NCI-H460 (cell line): ENCODE measurements at places on chromosomes 11 and 22.

DNA sequence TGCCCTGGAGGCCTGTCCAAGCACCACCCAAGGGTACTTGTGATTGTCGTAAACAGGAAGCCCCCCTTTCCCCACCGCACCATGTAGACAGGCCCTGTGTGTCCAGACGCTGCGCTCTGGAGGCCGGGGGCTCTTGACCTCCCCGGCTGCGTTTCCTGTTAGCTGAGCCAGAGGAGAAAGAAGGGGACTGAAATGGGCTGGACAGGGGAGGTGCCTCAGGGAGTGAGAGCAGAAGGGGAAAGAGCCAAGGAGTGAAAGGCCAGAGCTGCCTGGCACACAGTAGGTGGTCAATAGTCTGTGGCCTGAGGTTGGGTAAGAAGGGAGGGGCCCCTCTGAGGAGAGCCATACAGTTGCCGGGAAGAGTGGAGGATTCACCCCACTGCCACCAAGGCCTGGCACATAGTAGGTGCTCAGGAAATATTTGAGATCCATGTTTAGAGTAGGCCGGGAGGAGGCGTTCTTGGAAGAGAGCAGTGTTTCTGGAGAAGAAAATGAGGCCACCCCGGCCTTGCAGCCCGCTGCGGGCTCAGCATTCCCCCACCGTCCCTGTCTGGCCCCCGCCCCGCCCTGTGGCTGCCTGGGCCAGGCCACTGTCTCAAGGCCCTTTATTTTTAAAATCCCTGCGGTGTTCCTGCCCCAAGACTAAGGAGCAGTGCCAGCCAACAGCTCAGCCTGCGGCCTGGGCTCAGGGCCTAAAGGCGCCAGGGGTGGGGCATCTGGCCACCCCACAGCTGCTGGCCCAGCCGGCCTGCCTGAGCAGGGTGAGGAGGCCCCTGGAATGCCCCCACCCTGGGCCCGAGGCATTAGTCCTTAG, 13.6 kb upstream of the CDC42EP1 start:
- DNase-seq = no peak

DNA sequence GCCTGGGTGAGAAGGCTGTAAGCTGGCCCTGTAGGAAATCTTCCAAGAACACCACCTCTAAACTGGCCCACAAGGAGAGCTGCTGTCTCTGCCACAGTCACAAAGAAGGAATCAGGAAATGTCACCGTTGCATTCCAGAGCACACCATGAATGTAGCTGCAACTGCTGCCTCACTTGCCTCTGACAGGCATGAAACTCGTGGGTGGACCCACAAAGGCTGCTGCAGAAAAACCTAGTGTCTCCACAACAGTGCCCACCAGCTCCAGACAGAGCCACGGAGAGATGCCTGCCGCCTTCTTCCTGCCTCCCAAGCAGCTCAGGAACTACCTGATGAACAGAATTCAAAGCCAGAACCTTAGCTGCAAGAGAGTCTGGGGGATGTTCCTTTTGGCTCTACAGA, 10.5 kb downstream of the DNAJB13 start:
- DNase-seq = no peak

GRCh38 chr22:19057999-19058491, 64.2 kb downstream of the DGCR2 start:
- no peak for DNase-seq

DNA sequence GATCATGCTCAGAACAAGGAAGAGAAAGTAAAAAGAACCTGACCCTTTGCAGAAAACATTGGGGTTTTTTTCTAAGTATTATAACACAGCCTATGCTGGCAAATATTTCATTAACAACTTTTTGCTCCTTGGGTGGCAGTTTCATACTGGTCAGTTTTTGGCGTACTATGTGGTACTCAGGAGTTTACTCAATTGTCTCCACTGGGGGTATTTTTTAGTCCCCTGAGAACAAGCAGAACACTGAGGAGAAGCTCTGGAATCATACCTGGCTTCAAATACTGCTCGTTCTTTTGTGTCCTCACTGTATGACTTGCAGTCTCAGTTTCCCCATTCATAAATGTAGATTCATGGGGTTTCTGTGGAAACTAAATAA, 90.4 kb downstream of the SERGEF start:
- no peak for DNase-seq

DNA sequence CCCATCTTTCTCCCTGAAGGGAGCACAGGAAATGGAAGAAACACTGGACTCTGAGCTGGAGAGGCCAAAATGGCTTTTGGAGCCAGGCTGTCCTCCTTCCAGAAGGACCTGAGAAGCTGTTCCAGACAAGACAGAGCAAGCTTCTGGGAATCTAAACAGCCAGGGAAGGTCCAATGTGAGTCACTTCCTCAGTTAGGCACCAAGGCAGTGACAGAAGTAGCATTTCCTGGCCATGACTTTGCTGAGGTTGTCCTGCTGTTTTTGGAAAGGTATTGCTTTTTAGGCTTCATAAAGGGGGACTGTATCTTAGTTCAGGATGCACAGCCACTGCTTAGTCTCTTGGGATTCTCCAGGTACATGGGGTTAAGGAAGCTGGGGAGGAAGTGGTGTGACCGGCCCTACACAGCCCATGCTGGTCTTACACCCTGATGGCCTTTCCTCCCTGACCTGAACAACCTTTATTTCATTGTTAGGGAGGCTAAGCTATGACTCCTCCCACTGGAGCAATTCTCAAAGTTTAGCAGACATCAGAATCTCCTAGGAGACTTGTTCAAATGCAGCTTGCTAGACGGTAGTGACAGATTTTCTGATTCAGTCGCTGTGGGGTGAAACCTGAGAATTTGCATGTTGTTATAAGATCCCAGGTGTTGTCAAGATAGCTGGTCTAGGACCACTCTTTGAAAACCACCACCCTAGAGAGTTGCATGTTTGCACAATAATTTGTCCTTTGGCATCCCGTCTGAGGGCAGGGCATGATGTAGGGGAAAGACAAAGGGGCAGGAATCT, 6.8 kb upstream of the INSC start:
- no peak for DNase-seq

- no peak for DNase-seq
Observed at GRCh38 chr22:23228503-23228902, 48.2 kb downstream of the BCR start.

DNA sequence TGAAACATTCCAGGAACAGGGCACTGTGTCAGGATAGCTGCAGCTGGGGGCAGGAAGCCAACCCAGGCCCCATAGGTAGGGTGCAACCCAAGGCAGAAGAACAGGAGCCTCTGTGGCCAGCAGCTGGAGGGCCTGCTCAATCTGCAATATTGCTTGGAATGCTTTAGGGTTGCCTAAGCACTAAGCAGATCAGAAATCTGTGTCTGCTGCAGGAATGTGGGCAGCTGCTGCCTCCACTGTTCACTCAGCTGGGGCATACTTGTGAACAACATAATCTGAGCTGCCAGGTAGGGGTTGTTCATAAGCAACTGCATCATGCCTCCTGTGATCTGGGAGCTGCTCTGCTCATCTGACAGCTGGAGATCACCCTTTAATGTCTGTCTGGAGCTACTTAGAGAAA, 1.7 kb downstream of the UBQLNL start:
- no peak for DNase-seq

GRCh38 chr11:11038352-11038751, 180.5 kb upstream of the ZBED5 start:
- DNase-seq = no peak

- DNase-seq = no peak
Observed at GRCh38 chr22:42283278-42284201, 13.1 kb upstream of the TCF20 start.

DNA sequence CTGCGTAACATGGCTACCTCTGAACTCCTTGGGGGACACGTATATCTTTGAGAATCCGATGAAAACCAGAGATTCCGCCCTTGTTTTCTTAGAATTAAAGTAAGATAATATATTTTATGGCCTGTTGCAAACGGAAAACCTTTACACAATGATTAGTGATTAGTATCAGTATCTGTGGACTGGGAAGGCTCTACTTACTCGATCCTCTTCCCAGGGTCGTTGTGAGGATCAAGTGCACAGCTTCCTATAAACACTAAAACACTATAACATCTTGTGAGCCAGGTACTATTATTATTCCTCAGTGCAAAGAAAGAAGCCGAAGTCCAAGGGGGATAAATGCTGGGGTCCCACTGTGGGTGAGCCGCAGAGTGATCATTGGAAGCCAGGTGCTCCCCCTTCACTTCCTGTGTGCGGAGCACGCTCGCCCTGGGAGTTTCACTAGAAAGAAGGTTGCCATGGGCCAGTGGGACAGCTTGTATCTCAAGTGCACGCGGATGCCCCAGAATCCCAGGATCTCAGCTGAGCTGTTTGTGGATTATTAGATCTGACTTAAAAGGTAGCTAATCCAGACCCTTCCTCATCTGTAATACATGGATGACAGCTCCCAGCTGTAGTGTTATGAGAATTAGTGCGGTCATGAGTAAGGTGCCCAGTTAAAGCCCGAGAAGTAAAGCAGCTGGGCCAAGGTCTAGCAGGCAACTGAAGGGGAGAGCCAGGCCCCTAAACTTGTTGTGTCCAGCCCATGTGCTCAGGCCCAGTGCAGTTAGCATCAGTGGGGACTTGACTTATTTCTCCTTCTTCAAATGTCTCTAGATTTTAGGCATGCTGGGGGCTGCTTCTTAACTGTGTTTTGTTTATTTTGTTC, 839 bp downstream of the CBY1 start:
- no peak for DNase-seq

DNA sequence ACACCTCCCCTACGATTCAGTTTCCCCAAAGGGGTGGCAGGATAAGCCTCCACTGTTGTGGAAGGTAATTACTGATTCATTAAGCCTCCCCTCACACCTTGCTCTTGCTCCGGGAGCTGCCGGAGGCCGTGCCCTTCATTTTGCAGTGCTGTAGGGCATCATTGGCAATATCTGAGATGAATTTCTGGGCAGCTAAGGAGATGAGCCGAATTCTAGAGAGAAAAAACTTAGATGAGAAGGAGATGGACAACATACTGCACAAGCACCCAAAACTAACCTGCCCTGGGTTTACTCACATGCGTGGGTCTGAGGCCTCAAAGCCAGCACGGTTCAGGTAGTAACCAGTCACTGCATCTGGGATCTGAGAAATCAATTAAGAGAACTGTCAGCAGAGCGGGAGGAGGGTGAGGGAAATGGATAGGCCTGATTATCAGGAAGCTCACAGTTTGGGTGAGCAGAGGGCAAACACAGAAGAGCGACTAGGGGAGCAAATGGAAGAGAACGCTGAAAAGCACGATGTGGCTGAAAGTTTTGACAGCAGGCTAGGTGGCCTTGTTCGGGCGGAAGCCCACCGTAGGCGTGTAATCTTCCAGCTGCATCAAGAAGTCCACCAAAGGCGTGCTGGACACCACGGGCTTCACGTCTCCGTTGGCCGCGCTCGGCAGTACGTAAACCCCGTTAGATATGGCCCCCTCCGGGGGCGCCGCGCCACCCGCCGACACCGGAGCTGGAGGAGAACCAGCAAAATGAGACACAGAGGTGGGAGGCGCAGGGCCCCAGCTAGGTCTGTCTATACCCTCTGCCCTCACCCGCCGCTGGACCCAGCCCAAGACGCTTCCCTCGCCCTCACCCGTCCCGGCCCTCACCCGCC, 689 bp downstream of the TAF10 start:
- no peak for DNase-seq

DNA sequence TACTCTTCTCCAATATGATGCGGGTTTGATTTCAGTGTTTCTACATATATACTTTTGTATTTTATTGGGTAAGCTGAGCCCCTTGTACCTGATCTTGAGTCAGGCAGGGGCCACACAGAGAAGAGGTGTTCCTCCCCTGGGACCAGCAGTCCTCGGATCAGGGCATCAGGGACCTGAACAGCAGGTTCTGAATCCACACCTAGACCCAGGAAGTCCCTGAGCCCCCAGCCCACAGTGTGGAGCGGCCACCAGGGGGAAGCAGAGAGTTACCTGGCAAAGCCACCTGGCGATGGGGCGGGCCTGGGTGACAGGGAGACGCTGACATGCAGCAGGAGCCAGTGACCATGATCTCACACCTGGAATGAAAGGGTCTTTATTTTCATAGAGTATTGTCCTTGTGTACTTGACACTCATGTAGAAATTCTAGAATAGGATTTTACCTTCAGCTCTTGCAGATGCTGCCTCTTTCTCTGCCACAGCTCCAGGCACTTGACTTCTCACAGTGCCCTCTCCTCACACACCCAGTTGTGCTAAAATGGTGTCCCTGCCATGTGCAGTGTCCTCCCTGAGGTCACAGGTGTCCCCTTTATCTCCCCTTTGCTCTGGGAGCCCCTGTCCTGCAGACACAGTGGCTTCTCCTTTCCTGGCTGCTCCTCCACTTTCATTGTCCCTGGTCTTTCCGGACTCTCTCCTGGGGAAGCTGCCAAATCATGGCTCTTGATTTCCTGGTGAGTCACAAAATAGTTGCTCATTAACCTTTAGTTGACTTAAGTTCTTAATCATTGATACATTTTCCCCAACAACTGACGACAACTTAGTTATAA, 48.5 kb downstream of the GGTLC2 start:
- DNase-seq = no peak

GRCh38 chr11:62024936-62025486, 57.6 kb upstream of the FTH1 start:
- no peak for DNase-seq

DNA sequence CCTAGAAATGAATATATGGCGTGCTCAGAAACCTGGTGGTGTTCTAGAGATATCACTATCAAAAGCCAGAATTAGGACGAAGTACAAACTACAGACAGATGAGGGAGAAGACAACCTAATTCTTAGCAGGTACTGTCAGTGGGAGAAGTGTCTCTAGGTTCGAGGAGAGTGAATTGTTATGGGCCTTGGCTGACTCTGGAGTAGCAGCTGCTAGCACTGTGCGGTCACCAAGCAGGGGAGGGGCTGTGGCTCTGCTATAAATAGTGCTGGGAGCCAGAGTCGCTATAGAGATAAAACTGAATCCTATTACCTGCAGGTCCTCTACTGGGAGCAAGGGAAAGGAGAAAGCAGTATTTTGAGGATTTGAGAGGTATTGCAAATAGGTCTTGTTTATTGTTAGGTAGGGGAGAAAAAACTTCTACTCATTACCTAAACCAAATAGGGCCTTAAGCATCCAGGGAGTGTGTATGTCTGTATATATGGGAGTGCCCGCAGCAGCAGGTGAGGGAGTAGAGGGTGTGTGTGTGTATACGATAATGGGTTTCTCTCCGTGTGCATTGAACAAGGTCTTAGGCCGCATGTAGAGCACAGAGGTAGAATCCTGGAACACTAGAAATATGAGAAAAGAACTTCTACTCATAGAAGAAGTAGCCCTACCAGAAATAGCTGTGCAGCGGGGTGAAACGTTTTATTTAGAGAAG, 2.2 kb downstream of the MADD start:
- no peak for DNase-seq

- no peak for DNase-seq
Observed at GRCh38 chr22:38033522-38034277, 23.5 kb upstream of the PICK1 start.

- no peak for DNase-seq
Observed at GRCh38 chr11:66859686-66860448, 3.0 kb downstream of the LRFN4 start.

DNA sequence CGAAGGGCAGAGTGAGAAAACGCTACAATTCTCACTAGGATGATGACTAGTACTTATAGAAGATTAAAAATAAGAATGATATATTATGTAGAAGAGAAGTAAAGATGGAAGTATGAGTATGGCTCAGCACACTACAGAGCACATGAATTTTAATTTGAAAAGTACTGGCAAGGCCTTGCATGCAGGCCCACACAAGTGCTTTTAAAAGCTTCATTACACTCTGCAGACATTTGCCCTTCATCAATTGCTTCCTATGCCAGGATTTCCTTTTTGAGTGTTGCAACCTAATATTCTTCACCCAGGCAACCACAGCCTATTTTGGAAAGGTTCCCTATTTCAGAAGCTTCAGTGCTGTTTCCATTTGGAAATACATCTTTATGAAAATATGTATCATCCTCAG, 81.1 kb downstream of the LARGE2 start:
- no peak for DNase-seq

- DNase-seq = no peak
Observed at GRCh38 chr11:129743112-129743815, 72.4 kb upstream of the TMEM45B start.

GRCh38 chr11:56103210-56103737, at the start of gene OR8H2:
Gene OR8H2 (plus strand): TSS chr11:56103687. CDS start chr11:56105043, 1,356 bp downstream.
- DNase-seq = no peak
